ENCODE measurements at places on chromosomes 7 and 10.

- no peak for DNase-seq
Measured at GRCh38 chr7:36567699-36568451, 156.4 kb downstream of the AOAH start.

GRCh38 chr10:112467541-112468075 is 20.6 kb downstream of the VTI1A start:
- DNase-seq = no peak

GRCh38 chr10:96683065-96683464 is 37.2 kb downstream of the PIK3AP1 start:
- DNase-seq = no peak

- DNase-seq = no peak
Measured at GRCh38 chr10:23192712-23193434, 761 bp downstream of the PTF1A start.

GRCh38 chr7:91628742-91629141 is 251.8 kb downstream of the MTERF1 start:
- no peak for DNase-seq
